ENCODE measurements at places on chromosomes 11 and 22.
A peak's percentile ranks its signal among the peaks of the same experiment; 100 is the strongest.

DNA sequence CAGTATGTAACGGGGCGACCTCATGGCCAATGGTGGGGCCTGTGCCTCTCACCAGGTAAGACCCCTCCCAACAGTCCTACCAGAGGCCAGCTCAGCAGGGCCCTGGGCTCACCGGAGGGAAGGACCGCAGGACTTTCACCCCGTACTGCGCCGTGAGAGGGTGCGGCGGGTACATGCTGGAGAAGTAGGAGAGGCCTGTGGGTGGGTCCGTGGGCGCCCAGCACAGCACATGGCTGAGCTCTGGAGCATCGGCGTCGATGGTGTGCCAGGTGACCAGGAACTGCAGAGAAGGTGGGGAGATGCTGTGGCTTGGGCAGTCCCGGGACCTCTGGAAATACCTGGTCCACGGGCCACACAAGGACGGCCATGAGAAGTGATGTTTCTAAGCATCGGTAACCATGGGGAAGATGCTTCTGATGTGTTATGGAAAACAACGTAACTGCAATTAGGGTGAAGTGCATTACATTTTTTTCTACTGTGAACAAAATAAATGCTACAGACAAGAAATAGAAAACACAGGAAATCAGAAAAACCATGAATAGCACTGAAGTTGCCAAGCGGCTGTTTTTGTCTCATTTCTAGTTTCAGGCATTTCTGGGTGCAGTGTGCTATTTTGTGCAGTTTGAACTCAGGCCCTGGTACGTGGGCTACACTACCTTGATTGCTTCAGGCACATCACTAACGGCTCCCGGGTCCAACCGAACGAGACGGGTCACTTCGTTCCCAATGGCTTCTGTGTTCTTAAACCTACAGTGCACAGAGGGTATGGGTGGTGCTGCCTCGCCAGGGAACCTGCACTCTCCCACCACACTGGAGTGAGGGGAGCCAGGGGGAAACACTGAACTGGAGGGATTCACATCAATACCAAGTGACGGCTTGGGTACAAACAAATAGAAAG is 46.5 kb upstream of the SERPIND1 start:
- H3K4me1 ChIP-seq = no peaks in the 10 kb centered on the region
- H3K27ac ChIP-seq = no peak overlapping the region
- peaks cover 19% of the 10 kb centered on the region for H3K36me3 ChIP-seq
- no peak for DNase-seq
- no peak overlapping the region for H3K4me3 ChIP-seq

- H3K36me3 ChIP-seq = no peaks in the 10 kb centered on the region
- no peak overlapping the region for H3K4me3 ChIP-seq
- no peaks in the 10 kb centered on the region for H3K27me3 ChIP-seq
- no peaks in the 10 kb centered on the region for H3K4me1 ChIP-seq
- no peak overlapping the region for H3K27ac ChIP-seq
Measured at GRCh38 chr11:114607753-114608459, 12.3 kb upstream of the NXPE4 start.

DNA sequence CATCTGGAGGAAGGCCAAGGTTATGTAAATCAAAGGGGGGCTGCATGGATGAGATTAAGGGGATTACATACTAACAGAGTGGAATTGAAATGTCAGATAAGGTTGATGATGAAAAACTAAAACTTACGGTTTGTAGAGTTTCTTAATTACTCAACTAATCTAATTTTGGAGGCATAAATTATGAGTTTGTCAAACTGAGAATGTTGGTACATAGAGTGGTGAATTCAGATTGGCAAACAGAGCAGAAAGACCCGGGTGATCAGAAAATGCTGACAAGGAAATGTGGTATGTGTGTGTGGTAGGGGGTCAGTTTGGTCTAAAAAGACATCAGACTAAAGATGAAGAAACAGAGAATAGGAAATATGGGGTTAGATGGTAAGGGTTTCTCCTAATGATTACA is 11.0 kb downstream of the MS4A6E start:
- H3K27ac ChIP-seq = no peak overlapping the region
- H3K36me3 ChIP-seq = no peaks in the 10 kb centered on the region
- DNase-seq = no peak

GRCh38 chr22:29377979-29378378 is 10.4 kb downstream of the AP1B1 start:
- DNase-seq = peak; percentile 84
- H3K27me3 ChIP-seq = no peaks in the 10 kb centered on the region
- H3K4me1 ChIP-seq = peaks cover 71% of the 10 kb centered on the region
- peak overlapping the region; percentile 50 for H3K4me3 ChIP-seq

DNA sequence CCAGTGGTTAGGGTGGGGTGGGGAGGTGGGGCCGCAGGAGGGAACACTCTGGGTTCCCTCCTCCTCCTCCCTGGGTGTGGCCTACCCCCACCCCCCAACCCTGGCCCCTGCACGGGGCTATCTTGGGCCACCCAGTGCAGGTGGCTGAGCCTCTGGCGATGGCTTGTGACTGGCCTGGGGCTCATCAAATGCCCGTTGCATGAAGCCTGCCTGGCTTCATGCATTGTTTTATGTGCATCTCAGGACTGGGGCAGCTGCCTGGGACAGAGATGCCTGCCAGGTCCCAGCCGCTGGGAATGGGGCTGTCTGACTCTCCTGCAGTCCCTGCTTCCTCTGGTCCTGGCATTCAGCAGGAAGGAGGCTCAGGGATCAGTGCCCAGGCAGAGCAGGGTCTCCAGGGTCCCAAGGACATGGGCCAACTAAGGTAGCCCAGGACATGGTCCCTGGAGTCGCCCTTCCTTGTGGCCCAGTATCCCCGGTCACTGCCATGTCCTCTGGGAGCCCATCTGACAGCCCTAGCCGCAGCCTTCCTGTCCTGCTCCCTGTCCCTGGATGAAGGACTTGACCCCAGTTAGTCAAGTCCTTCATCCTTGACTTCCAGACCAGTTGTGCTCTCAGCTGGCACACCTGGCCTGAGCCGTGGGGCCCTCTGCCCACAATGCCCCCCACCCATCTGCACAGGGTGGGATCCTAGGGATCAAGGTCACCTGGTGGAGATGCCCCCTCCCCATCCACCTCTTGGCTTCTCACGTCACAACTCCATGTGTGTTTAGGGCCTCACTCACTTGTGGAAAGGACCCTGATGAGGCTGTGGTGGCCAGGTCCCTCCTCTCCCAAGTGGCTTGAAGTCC is 112.1 kb upstream of the FGF3 start:
- no peak overlapping the region for H3K27ac ChIP-seq
- H3K4me1 ChIP-seq = peaks cover 18% of the 10 kb centered on the region
- no peaks in the 10 kb centered on the region for H3K27me3 ChIP-seq

DNA sequence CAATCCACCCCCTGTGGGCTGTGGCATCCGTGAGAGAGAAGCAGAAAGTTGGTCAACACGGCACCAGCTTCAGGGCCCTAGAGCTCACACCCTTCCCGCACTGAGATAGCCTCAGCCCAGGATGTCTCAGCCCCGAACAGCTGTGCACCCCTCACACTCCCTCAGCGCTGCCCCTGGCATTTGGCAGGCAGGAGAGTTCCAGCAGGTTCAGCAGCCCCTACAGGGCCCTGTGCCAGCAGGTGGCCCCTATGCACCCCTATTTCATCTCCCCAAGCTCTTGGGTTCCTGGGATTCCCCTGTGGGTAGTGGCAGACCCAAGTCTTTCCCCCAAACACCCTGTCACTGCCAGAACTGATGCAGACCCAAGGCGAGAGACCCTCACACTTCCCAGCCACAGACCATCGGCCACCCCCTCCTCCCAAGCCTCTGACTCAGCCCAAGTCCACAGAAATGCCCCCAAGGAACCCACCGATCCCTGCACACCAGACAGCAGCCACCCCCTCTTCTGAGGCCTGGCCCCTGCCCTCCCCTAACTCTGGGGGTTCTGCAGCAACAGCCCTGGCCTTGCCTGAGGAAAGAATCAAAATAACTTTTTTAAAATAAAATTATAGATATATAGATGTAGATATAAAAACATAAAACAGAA is 183.6 kb downstream of the IGLL1 start:
- no peak overlapping the region for H3K4me3 ChIP-seq
- no peak overlapping the region for H3K27ac ChIP-seq
- H3K27me3 ChIP-seq = no peaks in the 10 kb centered on the region
- DNase-seq = no peak
- no peaks in the 10 kb centered on the region for H3K36me3 ChIP-seq

DNA sequence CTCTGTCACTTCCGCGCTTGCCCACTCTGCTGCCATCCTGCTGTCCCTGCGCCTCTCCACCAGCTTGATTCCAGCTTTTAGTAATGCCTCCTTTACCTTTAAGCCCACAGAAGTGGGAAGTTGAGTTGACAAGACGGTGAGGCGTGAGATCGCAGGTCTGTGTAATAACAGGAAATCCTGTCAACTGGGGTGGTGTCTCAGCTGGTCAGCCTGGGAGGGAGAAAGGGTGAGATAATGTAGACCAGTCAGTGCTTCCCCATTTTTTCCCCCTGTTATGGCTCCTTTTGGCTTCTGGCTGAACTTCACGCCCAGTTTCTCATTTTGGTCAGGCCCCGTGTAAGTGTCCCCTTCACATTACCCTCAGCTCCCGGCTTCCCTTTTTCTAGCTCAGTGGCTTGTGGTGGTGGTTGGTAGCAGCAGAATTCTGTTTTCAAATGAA is 98.9 kb downstream of the TRAF6 start:
- no peak overlapping the region for H3K4me3 ChIP-seq
- no peaks in the 10 kb centered on the region for H3K4me1 ChIP-seq
- H3K36me3 ChIP-seq = no peaks in the 10 kb centered on the region
- DNase-seq = no peak
- H3K27ac ChIP-seq = no peak overlapping the region

DNA sequence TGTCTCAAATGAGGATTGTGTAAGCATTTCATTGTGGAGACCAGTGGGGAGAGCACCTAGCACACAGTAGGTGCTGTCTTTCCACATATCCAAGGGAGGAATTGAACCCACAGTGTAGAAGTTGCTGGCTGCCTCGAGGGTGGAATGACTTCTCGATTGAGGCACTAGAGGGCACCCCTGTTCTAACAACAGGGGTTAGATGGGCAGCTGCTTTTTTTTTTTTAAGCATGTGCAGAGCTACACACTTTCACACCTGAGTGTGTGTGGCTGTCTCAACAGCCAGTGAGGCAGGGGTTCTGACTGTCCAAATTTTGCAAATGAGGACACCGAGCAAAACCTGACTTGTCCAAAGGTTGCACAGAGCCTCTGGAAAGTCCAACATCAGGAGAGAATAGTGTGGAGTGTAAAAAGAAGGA is 118.2 kb upstream of the CRYBB3 start:
- no peak overlapping the region for H3K27ac ChIP-seq
- H3K4me3 ChIP-seq = no peak overlapping the region
- no peaks in the 10 kb centered on the region for H3K27me3 ChIP-seq
- DNase-seq = peak; percentile 75
- peaks cover 7% of the 10 kb centered on the region for H3K36me3 ChIP-seq

DNA sequence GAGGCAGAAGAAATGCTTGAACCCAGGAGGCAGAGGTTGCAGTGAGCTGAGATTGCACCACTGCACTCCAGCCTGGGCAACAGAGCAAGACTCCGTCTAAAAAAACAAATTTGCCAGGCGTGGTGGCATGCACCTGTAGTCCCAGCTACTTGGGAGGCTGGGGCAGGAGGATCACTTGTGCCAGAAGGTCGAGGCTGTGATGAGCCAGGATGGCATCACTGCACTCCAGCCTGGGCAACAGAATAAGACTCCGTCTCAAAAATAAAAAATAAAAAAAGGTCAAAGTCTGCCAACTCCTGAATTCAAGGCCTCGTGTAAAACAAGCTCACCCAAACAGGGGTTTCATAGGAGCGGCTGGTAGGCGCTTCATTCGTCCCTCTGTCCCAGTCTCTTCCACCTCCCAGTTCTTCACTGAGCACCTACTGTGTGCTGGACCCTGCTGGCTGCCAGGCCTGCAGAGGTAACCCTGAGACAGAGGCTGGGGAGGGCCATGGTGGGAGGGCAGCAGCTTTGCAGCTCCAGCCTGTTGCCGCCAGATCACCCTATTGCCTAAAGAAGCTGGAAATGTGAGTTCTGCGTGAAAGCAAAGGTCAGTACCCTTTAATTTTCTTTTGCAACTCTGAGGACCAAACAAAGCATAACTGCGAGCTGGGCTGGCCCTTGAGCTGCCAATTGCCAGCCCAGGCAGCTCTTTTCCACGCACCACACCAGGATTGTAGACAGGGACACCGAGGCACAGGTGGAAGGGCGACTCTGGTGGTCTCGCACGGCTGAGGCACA is 15.3 kb downstream of the RPL3 start:
- peaks cover 19% of the 10 kb centered on the region for H3K36me3 ChIP-seq
- H3K4me1 ChIP-seq = peaks cover 45% of the 10 kb centered on the region
- DNase-seq = no peak
- no peak overlapping the region for H3K4me3 ChIP-seq
- H3K27ac ChIP-seq = no peak overlapping the region

- no peak for DNase-seq
- H3K27me3 ChIP-seq = peaks cover 36% of the 10 kb centered on the region
- no peak overlapping the region for H3K4me3 ChIP-seq
- H3K27ac ChIP-seq = no peak overlapping the region
Measured at GRCh38 chr11:74687237-74688023, 43.8 kb downstream of the CHRDL2 start.

DNA sequence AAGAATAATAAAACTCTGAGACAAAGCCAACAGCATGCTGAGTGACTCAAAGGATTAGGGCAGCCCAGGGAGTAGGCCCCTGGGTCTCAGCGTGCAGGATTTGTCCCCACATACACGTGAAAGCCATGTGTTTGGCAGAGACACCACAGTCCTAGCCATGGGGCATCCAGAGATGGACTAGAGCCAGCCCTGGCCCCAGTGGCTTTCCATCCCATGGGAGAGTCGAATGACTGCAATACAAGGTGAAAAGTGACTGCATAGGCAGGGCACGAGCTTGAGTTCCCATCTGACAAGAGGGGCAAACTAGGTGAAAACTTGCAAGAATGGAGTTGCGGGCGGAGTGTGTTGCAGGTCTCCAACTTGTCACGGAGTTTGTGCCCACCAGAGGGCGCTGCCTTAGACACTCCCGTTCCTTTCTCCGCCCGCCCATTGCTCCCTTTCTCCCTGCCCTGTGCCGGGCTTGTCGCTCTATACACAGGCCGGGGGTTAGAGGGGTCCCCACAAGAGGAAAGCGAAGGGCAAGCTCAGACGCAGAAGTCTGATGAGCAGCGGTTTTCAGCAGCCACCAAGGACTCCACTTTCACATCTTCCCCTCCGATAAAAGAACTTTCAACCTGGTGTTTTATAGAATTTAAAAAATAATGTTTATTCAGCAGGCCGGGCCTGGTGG is 24.2 kb downstream of the TSKU start:
- no peak overlapping the region for H3K4me3 ChIP-seq
- no peaks in the 10 kb centered on the region for H3K27me3 ChIP-seq
- peak; percentile 90 for DNase-seq
- H3K4me1 ChIP-seq = peaks cover 19% of the 10 kb centered on the region

DNA sequence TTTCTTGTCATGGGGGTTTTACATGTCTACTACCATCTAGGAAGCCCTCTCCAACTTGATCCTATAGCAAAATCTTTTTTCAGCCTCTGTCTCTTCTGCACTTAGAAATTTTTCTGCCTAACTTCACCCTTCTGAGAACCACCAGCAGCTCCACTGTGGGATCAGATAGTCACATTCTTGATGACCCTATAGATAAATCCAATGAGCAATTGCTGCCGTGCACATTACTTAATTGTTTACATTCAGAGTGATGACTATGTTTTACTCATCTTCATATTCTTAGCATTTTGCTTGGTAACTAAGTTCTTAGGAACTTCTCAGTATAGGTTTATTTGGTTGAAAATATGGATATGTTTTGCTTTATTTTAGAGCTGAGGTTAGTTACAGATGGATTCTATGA is 12.4 kb upstream of the ETS1 start:
- H3K36me3 ChIP-seq = no peaks in the 10 kb centered on the region
- no peaks in the 10 kb centered on the region for H3K27me3 ChIP-seq
- no peak overlapping the region for H3K27ac ChIP-seq
- no peak for DNase-seq

GRCh38 chr22:31753005-31753633 is 700 bp upstream of the DEPDC5 start:
- peak overlapping the region; percentile 92 for H3K27ac ChIP-seq
- H3K27me3 ChIP-seq = no peaks in the 10 kb centered on the region
- H3K4me3 ChIP-seq = peak overlapping the region; percentile 84
- H3K4me1 ChIP-seq = peaks cover 36% of the 10 kb centered on the region
- H3K36me3 ChIP-seq = peaks cover 44% of the 10 kb centered on the region
